Epithelial cell of prostate (primary cell): ENCODE measurements at places on chromosomes 4 and X.

- DNase-seq = no peak
Measured at GRCh38 chr4:138802499-138802898, 213.1 kb upstream of the NOCT start.

GRCh38 chrX:15107367-15107988 lies 162.4 kb downstream of the ASB9 start:
- DNase-seq = no peak

- no peak for DNase-seq
Measured at GRCh38 chr4:6916587-6917460, 7.2 kb downstream of the TBC1D14 start.

GRCh38 chr4:181308476-181309312 lies 934.5 kb upstream of the TENM3 start:
- DNase-seq = no peak

GRCh38 chrX:126165401-126165720 lies 728 bp downstream of the DCAF12L2 start:
- DNase-seq = no peak

GRCh38 chrX:24055043-24055356 lies 244 bp downstream of the EIF2S3 start:
- no peak for DNase-seq

DNA sequence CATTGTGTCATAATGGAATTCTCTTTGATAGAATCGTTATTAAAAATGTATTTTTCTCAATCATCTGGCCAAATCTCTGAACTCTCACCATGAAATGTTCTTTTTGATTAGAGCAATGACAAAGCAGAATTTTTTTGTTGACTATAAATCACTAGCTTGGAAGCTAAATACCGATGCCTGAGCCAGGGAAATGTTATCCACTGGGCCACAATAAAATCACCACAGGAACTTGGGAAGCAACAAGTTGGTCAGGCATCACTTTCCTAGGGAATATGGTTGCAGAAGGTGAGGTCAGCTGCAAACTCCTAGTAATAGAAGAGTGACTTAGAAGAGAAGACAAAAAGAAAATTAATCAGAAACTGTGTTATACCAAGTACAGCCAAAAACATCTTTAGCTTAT lies 60.6 kb upstream of the CFAP47 start:
- no peak for DNase-seq

- no peak for DNase-seq
Measured at GRCh38 chr4:155687380-155687982, 20.8 kb downstream of the GUCY1A1 start.

GRCh38 chr4:67712650-67713528 lies 11.9 kb upstream of the UBA6 start:
- no peak for DNase-seq

GRCh38 chr4:169823685-169824084 lies 65.9 kb upstream of the HPF1 start:
- no peak for DNase-seq

- peak; percentile 18 for DNase-seq
Measured at GRCh38 chr4:14000091-14000814, 372.7 kb upstream of the BOD1L1 start.
